ENCODE measurements at places on chromosomes 5 and 9. TPM values are rescaled to one million over a fixed set of nuclear protein-coding genes. Genes with fewer than 3 reads are reported as not detected.

- no peak for DNase-seq
- H3K27ac ChIP-seq: no peak overlapping the region
- H3K36me3 ChIP-seq: no peaks in the 10 kb centered on the region
- no peak overlapping the region for H3K4me3 ChIP-seq
- H3K4me1 ChIP-seq: no peaks in the 10 kb centered on the region
These were observed 311.6 kb upstream of the PRR16 start for GRCh38 chr5:120152472-120152871.

DNA sequence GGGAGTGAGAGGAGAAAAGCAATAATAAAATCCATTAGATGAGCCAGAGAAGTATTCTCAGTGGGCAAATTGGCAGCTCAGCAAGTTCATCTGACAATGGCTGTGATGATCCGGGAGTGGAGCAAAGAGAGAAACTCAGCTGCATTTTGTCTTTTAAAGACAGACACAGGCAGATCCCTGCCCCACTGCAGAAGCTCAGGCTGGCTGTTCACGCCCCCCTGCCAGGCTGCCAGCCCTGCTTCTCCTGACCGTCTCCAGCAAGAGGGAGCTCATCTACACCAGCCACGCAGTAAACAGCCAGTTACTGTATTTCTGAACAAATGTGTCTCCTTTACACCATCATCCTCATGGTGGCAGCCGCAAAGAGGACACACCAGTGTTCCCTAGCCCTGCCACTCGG, 114.3 kb upstream of the SARDH start:
- no peaks in the 10 kb centered on the region for H3K27me3 ChIP-seq
- H3K27ac ChIP-seq: no peak overlapping the region
- no peaks in the 10 kb centered on the region for H3K4me1 ChIP-seq
- H3K36me3 ChIP-seq: no peaks in the 10 kb centered on the region

DNA sequence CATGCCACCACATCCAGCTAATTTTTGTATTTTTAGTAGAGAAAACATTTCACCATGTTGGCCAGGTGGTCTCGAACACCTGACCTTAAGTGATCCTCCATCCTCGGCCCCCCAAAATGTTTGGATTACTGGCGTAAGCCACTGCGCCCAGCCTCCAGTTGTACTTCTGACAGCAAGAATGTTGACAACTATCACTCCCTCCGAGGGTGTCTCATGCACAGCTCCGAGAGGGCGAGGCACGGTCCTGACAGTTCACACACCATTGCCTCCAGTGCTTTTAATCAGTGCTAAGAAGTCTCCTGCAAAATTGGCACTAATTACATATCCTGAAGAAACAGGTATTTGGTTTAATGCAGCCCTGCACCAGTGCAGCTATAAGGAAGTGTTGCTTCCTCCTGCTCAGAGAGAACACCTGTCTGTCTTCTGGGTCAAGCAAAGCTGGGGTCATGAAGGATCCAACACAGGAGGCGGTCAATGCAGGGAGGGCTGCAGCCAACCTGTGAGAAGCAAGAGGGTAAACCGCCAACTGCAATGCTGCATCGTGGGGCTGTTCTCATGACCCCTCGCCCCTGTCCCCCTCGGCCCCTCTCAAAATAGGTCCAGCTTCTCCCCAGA, 184.0 kb downstream of the MED10 start:
- no peak for DNase-seq
- H3K4me1 ChIP-seq: no peaks in the 10 kb centered on the region
- H3K27ac ChIP-seq: no peak overlapping the region
- H3K27me3 ChIP-seq: no peaks in the 10 kb centered on the region
- H3K4me3 ChIP-seq: no peak overlapping the region

DNA sequence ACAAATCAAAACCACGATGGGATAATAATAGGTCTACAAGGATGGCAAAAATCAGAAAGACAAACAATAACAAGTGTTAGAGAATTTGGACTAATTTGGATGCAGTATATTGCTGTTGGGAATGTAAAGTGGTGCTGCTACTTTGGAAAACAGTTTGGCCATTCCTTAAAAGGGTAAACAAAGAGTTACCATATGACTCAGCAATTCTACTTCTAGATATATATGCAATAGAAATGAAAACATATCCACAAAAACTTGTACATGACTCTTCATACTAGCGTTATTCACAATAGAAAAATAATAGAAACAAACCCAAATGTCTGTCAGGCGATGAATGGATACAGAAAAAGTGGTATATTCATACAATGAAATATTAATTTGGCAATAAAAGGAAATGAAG, 58.3 kb downstream of the JAK2 start:
- no peaks in the 10 kb centered on the region for H3K27me3 ChIP-seq
- no peak overlapping the region for H3K27ac ChIP-seq
- no peaks in the 10 kb centered on the region for H3K36me3 ChIP-seq
- H3K4me1 ChIP-seq: no peaks in the 10 kb centered on the region
- H3K4me3 ChIP-seq: no peak overlapping the region

- H3K36me3 ChIP-seq: no peaks in the 10 kb centered on the region
- H3K4me3 ChIP-seq: no peak overlapping the region
- no peaks in the 10 kb centered on the region for H3K27me3 ChIP-seq
- no peaks in the 10 kb centered on the region for H3K4me1 ChIP-seq
- DNase-seq: no peak
- no peak overlapping the region for H3K27ac ChIP-seq
These were observed 2.1 kb upstream of the NDST1 start for GRCh38 chr5:150505816-150506215.

DNA sequence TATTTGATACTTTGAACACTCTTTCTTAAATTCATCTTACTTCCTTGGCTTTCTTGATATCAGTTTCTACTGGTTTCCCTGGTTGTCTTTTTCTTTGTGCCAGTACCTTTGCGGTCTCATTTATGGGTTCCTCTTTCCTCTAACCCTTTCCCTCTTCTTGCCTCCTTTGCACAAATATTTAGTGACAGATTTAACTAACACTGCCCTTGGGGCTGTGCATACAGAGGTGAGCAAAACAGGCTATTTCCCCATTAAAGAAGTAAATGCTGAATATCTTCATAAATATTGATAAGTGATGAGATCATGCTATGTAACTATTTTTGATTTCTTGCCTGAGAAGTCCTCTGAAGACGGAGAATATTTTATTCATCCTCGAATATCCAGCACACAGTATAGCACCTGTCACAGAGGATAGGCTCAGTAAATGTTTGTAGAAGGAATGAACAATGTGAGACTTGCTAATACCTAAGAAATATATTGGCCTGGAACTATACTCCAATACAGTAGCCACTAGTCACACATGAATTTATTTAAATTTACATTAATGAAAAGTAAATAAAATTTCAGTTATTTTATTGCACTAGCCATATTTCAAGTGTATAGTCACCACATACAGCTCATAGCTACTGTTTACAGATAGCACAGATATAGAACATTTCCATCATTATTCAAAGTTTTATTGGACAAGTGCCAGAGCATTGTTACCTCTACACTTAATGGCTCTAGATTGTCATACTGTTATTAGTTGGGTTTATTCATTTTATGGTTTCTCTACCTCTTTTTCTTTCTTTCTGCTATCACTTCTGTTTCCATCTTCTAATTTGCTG, 90.4 kb downstream of the RIC1 start:
- DNase-seq: no peak
- H3K27me3 ChIP-seq: no peaks in the 10 kb centered on the region
- H3K36me3 ChIP-seq: peaks cover 23% of the 10 kb centered on the region
- H3K4me1 ChIP-seq: no peaks in the 10 kb centered on the region

The CREBRF gene
- 94.7 TPM for total RNA-seq

The TLX3 gene
- total RNA-seq: not detected

DNA sequence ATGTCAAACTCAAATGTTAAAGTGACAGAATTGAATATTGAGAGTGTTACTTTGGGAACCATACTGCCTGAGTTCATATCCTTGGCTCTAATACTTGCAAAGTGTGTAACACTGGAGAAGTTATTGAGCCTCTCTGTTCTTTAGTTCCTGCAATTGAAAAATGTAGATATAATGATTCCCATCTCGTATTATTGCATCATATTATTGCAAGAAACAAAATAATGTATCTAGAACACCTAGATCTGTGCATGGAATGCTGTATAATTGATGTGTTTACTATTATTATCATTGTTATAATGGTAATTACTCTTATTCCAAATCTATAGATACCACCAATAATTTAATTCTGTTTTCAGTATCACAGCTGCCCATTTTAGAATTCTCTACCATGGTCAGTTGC, 310.3 kb downstream of the GABRG2 start:
- no peaks in the 10 kb centered on the region for H3K36me3 ChIP-seq
- no peaks in the 10 kb centered on the region for H3K4me1 ChIP-seq
- no peak for DNase-seq

The GPBP1 gene
- 103 TPM for total RNA-seq

- no peak overlapping the region for H3K4me3 ChIP-seq
- no peaks in the 10 kb centered on the region for H3K4me1 ChIP-seq
- H3K36me3 ChIP-seq: no peaks in the 10 kb centered on the region
- H3K27ac ChIP-seq: no peak overlapping the region
These were observed 69.9 kb upstream of the MSX2 start for GRCh38 chr5:174654442-174654841.

The ROPN1L gene
- 1.1 TPM for total RNA-seq

The FOXD4L6 gene
- total RNA-seq: not detected
